AML-193 (cell line): ENCODE measurements at places on chromosomes 3 and 15.

- DNase-seq = no peak
Measured at GRCh38 chr3:10196389-10197052, 31.8 kb downstream of the IRAK2 start.

DNA sequence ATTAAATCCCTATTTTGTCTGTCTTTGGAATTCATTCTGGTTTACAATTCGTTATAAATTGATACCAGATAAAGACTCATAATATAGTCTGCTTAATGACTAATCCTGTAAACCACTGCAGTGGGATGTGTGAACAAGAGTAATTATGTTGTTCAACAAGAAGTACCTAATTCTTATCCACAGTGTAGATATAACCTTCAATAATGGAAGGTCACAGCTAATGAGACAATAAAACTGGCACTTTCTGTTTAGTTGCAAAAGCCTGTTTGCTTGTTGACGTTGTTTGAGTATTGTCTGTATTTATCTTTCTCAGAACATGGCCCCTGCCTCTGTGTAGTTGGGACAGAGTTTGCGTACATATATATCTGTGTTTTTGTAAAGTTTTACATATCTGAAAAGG lies 26.7 kb downstream of the PIAS1 start:
- DNase-seq = no peak

DNA sequence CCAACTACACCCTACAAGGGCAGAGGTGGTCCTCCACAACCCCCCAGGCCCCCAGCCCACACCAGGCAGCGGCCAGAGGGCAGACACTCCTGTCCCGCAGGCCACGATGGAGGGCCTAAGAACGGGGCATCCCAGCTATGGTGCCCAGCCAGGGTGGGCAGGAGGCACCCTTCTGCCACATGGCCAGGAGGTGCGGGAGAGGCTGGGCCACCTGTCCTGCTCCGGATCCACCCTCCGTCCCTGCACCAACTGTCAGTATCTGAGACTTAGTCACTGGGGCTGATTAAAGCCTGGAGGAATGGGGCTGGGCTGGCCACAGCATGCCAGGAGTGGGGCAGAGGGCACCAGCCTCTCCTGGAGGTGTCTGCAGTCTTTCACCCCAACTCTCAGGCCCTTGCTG lies 37.9 kb downstream of the TNK2 start:
- DNase-seq = no peak

GRCh38 chr15:25670025-25670554 lies 193.0 kb downstream of the ATP10A start:
- no peak for DNase-seq

DNA sequence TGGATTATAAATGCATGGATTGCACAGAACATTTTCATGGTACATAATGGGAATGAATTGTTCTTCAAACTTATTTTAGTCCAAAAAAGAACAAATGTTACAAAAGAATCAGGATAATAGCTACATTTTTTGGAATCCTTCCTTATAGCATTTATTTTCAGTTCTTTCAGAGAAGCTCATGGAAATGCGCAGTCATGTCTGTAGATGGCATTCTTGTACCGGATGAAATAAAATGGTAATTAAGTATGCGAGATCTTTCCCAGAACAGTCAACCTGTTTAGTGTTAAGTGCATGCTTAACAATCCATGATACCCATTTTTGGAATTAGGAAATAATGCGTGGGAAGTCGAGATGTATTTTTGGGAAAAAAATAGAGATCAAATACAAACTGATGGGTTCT lies 38.2 kb upstream of the GOLGA8B start:
- DNase-seq = no peak

GRCh38 chr3:150391161-150391560 lies 16.9 kb upstream of the TSC22D2 start:
- DNase-seq = no peak

- no peak for DNase-seq
Measured at GRCh38 chr3:42345811-42346210, 64.6 kb downstream of the LYZL4 start.

DNA sequence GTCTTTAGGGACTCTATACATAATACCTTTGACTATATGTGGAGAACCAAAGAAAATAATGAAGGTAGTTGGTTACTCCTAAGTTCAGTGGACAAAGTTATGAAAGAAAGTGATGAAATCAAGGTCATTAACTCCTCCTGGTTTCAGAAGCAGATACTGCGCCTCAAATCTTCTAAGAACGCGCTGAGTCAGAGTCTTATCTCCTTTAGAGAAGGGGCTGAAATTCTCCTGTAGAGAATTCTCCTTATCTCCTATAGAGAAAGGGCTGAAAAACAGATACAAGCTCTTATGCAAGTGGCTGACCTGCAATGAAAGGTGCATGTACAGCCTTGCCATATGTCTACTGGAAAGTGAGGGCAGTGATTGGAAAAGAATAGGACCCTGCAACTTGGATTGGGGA lies 824.2 kb downstream of the NSUN3 start:
- DNase-seq = no peak

DNA sequence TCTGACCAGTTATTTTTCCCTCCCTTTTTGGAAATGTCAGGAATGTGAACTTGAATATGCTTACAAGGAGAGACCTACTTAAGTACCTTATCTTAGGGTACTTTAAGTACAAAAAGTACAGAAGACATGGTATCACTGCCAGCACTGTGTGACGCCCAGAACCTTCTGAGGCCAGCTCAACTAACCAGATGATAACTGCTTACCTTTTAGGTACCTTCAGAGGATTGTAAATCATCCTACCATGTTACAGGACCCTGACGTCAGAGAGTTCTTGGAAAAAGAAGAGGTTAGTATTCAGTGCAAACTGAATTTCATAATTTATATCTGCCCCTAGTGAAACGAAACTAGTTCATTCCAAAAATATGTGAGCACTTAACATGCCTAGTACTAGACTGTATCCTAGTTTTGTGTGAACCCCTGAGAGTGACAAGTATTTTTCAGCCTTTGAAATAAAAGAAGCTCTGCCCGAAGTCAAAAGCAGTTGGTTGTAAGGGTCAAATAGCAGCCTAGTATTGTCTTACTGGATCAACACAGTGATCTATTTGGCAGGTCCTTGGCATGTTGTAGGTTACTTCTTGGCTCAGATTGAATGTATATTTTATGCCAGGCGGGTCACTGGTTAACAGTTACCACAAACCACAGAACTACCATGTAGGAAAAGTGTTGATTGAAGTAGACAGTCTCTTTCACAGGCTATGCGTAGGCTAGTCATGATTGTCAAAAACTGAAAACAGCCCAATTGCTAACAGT lies 23.8 kb upstream of the SNX22 start:
- DNase-seq = no peak

- no peak for DNase-seq
Measured at GRCh38 chr15:64004587-64004986, 41.7 kb downstream of the DAPK2 start.

GRCh38 chr15:91782221-91782620 lies 71.3 kb upstream of the SLCO3A1 start:
- peak; percentile 13 for DNase-seq

- DNase-seq = peak; percentile 70
Measured at GRCh38 chr15:40344631-40345120, 3.9 kb upstream of the CCDC9B start.

GRCh38 chr3:32632533-32633265 lies 52.3 kb upstream of the CNOT10 start:
- no peak for DNase-seq

DNA sequence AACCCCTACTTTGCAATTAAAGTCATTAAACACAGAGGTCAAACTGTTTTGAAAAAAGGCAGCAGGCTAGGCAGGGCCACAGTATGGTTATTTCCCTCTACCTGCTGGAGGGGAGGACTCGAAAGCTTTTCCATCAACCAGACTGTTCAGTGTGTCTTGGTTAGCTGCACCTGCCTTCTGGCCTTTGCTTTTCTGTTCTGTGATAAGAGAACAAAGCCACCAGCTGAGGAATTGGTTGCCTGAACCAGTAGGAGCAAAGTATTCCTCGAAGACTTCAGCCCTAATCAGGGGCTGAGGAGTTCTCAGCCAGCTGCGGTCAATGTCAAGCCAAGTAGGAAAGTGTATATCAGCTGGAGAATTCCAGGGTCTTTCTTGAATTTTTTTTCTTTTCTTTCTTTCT lies 132.5 kb downstream of the SOX2 start:
- no peak for DNase-seq

DNA sequence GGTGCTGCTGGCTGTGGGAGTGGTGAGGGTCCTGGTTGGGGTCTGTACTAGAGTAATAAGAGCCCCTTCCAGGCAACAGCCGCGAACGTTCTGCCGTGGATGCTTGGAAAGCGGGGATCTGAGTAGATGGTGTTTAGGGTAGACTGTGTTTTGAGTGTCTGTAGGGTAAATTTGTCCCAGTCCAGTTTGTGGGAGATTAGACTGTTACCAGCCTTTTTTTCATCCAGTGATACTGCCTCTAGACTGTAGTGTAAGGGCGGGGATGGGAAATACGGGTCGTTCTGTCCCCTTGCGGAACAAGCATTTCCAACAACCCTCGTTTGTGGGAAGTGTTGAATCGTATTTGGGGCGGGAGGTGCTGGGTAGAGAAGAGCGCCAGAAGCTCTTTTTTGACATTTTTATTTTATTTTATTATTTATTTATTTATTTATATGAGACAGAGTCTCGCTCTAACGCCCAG lies 424 bp downstream of the HAUS2 start:
- DNase-seq = peak; percentile 20

- peak; percentile 37 for DNase-seq
Measured at GRCh38 chr3:195001961-195002861, 268.7 kb downstream of the XXYLT1 start.

- no peak for DNase-seq
Measured at GRCh38 chr3:95037927-95038326, 975.1 kb downstream of the NSUN3 start.

GRCh38 chr15:98610991-98611390 lies 37.3 kb upstream of the IGF1R start:
- DNase-seq = no peak

DNA sequence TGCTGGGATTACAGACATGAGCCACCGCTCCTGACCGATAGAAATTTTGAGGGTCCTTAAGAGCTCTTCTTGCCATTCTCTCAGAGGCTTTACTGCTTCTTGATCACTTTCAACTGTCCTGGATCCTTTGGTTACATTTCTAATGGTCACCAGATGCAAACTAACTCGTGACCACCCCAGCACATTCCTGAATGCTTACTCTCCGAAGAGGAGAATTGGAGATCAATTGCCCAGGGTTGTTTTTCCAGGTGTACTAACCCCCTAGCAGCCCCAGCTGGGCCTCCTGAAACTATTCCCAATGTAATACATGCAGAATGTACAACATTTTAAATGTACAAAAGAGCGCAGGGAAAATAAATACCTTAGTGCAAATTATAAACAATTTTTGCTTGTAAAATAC lies 65.1 kb upstream of the TBL1XR1 start:
- DNase-seq = no peak

GRCh38 chr3:191290311-191291025 lies 38.7 kb upstream of the CCDC50 start:
- no peak for DNase-seq

DNA sequence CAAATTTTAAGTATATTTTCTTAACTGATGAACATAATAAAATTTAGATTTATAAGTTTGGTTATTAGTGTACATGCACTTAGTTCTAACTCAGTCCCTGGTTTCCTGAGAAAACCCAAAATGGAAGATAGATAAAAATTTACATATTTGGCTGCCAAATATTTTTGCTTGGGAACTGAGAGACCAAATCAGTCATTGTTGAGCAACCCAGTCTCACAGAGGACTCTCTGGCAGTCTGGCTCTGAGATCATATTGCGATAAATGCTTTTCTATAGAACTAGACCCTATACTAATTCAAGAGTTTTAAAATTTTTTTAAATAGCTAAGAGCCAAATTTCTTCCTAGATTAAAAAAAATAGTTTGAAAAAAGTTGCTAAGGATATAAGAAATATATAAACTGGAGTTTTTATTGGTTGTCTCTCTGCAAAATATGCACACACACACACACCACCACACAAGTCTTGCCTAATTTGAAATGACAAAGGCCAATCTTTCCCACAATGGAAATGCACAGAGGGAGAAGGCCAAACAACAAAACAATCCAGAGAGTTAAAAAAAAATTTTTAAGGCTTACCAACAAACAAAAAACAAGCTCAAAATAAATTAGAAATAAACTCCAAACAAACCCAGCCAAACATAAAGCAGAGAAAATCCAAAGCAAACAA lies 259.5 kb downstream of the MECOM start:
- no peak for DNase-seq

- DNase-seq = no peak
Measured at GRCh38 chr3:167813169-167814123, 77.9 kb downstream of the SERPINI1 start.

DNA sequence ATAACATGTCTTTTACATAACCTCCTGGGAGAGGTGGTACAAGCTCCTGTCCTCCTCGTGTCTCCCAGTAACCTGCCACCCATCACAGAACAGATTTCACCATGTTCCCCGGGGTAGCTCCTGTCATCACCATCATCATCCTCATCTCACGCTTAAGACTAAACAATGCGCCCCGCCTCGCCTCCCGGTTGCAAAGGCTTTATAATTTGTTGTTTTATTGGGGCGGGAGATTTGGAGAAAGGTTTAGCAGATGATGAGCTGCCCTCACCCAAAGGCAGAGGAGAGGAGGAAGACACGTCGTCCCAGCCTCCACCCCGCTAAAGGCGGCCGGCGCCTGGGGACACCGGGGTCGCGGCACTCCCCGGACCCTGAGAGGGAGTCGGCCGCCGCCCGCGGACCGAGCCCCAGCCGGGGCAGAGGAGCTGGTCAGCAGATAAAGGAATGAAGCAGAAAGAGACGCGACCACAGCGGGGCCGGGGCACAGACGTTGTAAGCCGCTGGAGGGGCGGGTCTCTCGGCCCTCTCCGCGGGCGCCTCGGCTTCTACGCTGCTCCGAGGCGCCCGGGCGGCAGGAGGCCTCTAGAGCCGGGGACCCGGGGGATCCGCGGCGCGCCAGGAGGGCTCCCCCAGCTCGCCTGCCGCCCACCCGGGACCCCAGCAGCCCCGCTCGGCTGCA lies 589 bp downstream of the HERC1 start:
- DNase-seq = no peak

- DNase-seq = no peak
Measured at GRCh38 chr15:87527416-87527815, 729.1 kb downstream of the NTRK3 start.

DNA sequence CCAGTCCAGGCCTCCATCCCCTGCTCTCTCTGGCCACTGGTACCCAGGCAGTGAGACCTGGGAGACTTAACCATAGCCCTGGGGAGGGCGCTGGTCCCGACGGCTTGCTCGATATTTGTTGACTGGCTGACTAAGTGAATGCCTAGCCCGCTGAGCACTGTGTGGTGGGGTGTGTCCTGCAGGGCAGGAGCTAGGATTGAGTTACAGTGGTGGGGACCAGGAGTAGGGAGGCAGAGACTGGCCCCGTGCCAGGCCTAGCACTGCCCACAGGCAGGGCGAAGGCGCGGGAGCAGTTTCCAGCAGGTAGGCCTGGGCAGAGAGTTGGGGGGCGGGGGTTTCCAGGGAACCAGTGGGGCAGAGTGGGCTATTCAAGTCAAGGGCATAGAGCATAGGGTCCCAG lies at the start of gene VILL:
VILL (plus strand) TSS at position 260 of the 400 bp plus-strand sequence. CDS start 2,887 bp downstream, outside the sequence.
- DNase-seq = no peak

- DNase-seq = no peak
Measured at GRCh38 chr15:33785366-33785765, 182.9 kb upstream of the CHRM5 start.

- no peak for DNase-seq
Measured at GRCh38 chr3:171561596-171562323, 101.6 kb upstream of the TNIK start.

GRCh38 chr15:67080118-67080899 lies 14.9 kb downstream of the SMAD3 start:
- no peak for DNase-seq

- DNase-seq = no peak
Measured at GRCh38 chr3:158782283-158782989, 19.4 kb upstream of the MFSD1 start.
